ENCODE measurements at places on chromosomes 1 and 21.

DNA sequence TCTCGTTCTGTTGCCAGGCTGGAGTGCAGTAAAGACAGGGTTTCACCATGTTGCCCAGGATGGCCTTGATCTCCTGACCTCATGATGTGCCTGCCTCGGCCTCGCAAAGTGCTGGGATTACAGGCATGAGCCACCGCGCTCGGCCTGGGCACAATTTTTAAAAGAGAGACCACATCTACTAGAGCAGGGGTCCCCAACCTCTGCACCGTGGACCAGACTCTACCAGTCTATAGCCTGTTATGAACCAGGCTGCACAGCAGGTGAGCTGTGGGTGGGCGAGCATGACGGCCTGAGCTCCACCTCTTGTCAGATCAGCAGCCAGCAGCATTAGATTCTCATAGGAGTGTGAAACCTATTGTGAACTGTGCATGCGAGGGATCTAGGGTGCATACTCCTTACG is 20.8 kb downstream of the TNNT2 start:
- no peak for DNase-seq

- no peak for DNase-seq
Measured at GRCh38 chr1:188517139-188517538, 1688.4 kb downstream of the PLA2G4A start.

DNA sequence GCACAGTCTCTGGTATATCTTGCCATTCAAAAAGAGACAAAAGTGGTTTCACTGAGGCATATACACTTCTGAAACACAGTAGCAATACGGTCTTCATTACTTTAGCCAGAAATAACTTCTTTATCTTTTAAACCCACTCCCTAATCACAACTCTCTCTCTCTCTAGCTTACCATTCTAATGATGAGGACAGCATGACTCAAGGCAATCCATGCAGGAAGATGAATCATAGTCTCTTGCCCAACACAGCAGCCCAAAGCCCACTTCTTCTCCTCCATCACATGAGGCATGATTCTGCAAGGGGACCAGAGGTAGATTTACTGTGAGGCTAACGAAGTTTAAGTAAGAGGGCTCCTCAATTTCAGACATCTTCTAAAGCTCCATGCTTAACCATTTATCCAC is 285.0 kb upstream of the NR5A2 start:
- peak; percentile 87 for DNase-seq

DNA sequence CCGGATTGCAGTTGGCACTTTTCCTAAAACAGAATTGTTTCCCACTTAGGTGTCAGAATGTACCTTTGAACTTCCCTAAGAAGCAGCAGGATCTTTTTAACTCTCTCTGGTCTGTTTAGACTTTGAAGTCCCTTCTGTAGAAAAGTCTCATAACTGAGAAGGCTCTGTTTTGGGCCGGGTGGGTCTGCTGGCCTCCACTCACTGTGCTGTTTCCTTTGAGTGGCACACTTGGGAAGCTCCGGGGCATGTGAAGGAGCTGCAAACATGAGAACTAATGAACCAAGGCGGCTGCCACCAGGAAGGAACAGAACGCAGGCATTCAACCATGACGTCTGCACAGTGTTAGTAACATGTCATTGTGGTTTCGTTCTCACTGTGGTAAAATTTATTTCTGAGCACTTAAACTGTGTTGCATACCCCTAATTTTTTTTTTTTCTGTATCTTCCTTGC is 19.5 kb upstream of the NCMAP start:
- no peak for DNase-seq

Data from dermis blood vessel endothelial cell (primary cell).